Astrocyte of the cerebellum (primary cell): ENCODE measurements at places on chromosomes 12 and 14.

GRCh38 chr14:42353315-42353714 is 746.6 kb downstream of the LRFN5 start:
- DNase-seq, result no peak

DNA sequence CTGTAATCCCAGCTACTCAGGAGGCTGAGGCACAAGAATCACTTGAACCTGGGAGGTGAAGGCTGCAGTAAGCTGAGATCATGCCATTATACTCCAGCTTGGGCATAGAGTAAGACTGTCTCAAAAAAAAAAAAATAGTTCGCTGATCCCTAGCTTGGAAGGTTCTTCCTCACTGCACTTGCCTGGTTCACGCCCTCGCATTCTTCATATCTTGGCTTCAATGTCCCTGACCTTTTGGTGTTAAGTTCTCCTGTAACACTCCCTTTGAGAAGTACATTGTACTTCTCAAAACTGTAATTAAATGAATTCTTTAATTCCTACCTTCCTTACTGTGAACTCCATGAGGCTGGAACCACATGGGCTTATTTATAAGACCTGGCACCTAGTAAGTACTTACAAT is 16.5 kb upstream of the TPCN1 start:
- DNase-seq, result no peak

DNA sequence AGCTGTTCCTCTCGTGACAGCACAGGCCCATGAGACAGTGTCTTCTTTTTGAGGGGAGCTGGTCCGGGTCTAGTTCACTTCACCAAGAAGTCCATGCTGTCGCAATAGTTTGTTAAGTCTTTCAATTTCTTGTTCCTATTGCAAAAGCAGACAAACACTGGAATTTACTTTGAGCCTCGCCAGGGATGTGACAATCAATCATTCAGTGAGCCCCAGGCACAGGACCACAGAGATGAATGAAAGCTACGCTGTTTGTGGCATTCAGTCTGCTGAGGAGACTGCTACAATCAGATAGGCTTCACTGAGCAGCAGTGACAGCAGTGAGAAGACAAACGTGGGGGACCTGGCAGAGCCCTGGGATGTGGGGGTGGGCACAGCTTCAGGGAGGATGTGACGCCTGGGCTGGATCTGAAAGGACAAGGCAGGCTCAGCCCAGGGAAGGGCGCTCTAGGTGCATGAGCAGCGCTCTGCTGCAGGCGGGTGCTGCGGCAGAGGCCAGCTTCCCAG is 35.5 kb downstream of the TCTN1 start:
- no peak for DNase-seq

DNA sequence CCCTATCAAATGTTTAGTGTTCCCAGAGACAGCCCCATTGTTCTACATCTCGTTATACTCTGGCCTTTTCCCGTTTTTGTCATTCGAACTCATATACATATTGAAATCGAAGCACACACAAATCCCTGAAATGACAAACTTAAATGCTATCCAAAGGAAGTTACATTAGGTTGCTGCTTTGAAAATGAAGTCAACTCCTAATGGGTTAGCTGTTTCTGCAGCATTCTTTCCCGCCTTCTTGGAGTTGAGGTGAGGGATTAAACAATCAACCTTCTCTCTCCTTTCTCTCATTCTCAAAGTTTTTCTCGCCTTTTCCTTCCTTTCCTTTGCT is 642 bp upstream of the PHC1 start:
- no peak for DNase-seq

GRCh38 chr12:67042697-67043131 is 226.4 kb upstream of the CAND1 start:
- DNase-seq, result no peak

- peak; percentile 28 for DNase-seq
Observed at GRCh38 chr14:81464253-81465002, 64.3 kb upstream of the STON2 start.

- no peak for DNase-seq
Observed at GRCh38 chr14:103008768-103009357, 48.5 kb downstream of the CDC42BPB start.

DNA sequence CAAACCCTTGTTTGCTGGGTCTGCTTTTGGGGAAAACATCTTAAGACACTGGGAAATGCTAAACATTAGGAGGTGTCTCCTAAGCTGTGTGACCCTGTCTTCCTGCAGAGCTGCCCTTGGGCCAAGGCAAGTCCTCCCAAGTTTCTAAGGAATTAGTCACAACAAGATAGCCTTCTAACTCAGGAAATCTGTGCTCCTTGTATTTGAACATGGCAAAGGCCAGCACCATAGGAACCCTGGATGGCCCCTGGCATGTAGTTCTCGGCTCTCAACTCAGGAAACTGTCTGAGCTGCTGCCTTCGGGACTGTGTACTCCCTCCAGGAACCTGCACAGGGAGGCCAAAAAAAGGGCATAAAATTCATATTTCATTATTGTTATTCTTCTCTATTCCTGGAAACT is 37.6 kb upstream of the LTBP2 start:
- DNase-seq, result no peak

GRCh38 chr12:127223731-127224130 is 1043.2 kb upstream of the TMEM132C start:
- no peak for DNase-seq

- no peak for DNase-seq
Observed at GRCh38 chr12:113359133-113359938, 949 bp downstream of the PLBD2 start.

GRCh38 chr12:9590441-9590840 is 17.3 kb downstream of the KLRB1 start:
- DNase-seq, result no peak

DNA sequence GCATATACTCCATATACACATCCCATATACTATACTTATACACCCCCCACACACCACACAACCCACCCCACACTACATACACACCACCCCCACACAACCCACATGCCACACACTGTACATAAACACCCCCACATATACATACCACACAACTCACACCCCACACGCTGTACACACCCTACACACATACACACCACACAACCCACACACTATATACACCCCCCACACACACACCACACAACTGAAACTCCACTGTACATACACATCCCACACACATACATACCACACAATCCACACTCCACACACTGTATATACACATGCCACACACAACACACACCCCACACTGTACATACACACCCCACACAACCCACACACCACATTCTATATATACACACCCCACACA is 81.0 kb downstream of the NOC4L start:
- no peak for DNase-seq

DNA sequence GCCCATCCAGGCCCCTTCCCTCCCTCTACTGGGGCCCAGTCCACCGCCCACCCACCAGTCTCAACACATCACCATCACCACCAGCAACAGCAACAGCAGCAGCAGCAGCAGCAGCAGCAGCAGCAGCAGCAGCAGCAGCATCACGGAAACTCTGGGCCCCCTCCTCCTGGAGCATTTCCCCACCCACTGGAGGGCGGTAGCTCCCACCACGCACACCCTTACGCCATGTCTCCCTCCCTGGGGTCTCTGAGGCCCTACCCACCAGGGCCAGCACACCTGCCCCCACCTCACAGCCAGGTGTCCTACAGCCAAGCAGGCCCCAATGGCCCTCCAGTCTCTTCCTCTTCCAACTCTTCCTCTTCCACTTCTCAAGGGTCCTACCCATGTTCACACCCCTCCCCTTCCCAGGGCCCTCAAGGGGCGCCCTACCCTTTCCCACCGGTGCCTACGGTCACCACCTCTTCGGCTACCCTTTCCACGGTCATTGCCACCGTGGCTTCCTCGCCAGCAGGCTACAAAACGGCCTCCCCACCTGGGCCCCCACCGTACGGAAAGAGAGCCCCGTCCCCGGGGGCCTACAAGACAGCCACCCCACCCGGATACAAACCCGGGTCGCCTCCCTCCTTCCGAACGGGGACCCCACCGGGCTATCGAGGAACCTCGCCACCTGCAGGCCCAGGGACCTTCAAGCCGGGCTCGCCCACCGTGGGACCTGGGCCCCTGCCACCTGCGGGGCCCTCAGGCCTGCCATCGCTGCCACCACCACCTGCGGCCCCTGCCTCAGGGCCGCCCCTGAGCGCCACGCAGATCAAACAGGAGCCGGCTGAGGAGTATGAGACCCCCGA is 6.8 kb upstream of the RNU7-1 start:
- no peak for DNase-seq

DNA sequence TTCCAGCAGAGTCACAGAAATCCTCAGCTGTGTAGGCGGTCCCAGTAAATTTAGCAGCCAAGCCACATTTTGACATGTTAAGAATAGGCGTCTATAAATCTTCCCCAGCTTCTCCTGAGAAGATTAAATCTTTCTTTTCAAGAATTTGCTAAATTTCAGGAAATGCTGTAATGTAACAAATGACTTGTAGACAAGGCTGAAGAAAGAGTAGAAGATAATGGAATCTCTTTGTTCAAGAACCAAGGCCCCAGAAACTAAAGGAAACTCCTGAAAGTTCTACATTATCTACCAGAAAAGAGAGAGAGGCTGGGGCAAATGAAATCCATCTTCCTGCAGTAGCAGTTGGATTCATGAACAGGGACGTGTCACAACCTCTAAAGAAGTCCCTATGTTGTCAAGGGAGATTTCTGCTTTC is 760.3 kb downstream of the NOVA1 start:
- no peak for DNase-seq

GRCh38 chr12:103382736-103383346 is 112.9 kb downstream of the C12orf42 start:
- DNase-seq, result no peak

GRCh38 chr12:3842517-3842916 is 30.7 kb downstream of the PARP11 start:
- DNase-seq, result no peak

DNA sequence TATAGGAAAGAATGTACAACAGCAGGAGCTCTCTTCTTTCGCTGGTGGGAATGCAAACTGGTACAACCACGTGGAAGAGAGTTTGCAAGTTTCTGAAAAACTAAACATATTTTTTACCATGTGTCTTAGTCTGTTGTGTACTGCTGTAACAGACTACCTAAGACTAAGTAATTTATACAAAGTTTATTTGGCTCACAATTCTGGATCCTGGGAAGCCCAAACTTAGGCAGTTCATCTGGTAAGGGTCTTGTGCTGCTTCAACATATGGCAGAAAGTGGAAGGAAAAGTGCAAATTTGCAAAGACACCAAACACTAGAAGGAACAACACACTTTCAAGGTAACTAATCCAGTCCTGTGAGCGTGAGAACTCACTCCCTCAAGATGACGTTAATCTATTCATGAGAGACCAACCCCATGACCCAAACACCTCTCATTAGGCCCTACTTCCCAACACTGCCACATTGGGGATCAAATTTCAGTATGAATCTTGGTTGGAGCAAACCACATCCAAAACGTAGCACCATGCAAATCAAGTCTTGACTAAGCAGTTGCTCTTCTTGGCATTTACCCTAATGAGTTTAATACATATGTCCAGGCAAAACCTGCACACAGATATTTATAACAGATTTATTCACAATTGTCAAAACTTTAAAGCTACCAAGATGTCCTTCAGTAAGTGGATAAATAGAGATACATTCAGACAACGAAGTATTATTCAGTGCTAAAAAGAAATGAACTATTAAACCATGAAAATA is 481.9 kb upstream of the FOXG1 start:
- DNase-seq, result no peak

GRCh38 chr14:42316693-42317092 is 710.0 kb downstream of the LRFN5 start:
- DNase-seq, result no peak

- DNase-seq, result no peak
Observed at GRCh38 chr12:125162489-125163028, 97.3 kb downstream of the AACS start.

DNA sequence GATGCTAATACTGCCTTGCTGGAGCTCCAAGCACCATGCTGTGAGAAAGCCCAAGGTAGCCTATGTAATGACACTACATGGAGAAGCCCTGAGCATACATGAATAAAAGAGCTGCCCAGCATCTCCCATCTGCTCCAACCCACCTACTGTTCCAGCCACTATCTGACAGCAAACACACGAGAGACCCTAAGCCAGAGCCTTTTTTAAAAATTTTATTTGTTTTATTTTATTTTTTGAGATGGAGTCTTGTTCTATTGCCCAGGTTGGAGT is 95.2 kb upstream of the PRICKLE1 start:
- no peak for DNase-seq

DNA sequence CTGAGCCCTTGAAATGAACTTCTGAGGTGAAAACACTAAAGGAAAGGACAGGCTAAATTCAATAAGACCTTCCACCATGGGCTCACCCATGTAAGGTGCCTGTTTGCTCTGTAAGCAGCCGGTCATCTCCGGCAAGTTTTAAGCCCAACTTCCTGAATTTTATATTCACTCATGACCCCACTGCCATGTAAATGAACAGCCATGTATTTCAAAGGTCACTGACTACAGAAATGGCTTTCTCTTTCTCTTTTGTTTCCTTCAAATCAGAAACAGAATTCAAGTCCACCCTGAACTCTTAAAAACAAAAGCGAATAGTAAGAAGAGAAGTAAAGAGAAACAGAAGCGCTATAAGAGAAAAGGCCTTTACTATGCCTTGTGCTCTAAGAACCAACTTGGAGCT is 61.7 kb upstream of the OVCH1 start:
- no peak for DNase-seq

DNA sequence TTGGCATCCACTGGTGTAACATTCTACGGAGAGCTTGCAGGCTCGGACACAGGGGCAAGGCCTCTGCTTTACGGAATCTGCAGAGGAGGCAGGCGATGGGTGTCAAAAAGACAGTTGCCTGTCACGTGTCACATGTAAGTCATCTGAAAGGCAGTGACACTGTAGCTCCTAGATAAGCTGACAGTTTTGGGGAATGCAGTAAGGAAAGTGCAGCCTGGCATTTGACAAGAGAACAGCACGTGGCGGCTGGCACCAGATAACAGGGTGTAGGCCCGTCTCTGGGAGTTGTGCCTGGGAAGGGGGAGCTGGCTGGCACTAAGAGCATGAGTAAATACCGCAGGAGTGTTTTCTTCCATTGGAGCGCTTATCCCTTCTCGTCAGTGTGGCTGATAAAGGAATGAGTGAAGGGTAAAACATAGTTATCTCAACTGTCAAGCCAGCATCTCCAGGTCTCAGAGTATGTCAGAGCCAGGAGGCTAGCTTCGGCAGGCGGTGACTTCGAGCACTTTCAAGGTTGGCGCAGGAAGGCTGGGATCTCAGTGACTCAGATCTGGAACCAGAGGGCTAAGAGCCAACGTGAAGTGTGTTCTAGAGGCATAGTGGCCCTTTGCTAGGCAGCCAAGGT is 26.1 kb downstream of the ADCK1 start:
- DNase-seq, result no peak

GRCh38 chr14:103730490-103731035 is 15.0 kb downstream of the ZFYVE21 start:
- DNase-seq, result no peak
